AG09309 (cell line): ENCODE measurements at places on chromosomes 7 and 10.

GRCh38 chr10:3199488-3199887, 26.9 kb upstream of the PITRM1 start:
- no peak for DNase-seq

- DNase-seq = peak; percentile 21
Measured at GRCh38 chr10:9302140-9302746, 1247.8 kb downstream of the GATA3 start.

- no peak for DNase-seq
Measured at GRCh38 chr7:11006291-11006690, 32.6 kb downstream of the PHF14 start.

- DNase-seq = no peak
Measured at GRCh38 chr7:127792528-127793342, 140.7 kb downstream of the SND1 start.

GRCh38 chr7:36176697-36177096, 23.6 kb downstream of the EEPD1 start:
- no peak for DNase-seq

DNA sequence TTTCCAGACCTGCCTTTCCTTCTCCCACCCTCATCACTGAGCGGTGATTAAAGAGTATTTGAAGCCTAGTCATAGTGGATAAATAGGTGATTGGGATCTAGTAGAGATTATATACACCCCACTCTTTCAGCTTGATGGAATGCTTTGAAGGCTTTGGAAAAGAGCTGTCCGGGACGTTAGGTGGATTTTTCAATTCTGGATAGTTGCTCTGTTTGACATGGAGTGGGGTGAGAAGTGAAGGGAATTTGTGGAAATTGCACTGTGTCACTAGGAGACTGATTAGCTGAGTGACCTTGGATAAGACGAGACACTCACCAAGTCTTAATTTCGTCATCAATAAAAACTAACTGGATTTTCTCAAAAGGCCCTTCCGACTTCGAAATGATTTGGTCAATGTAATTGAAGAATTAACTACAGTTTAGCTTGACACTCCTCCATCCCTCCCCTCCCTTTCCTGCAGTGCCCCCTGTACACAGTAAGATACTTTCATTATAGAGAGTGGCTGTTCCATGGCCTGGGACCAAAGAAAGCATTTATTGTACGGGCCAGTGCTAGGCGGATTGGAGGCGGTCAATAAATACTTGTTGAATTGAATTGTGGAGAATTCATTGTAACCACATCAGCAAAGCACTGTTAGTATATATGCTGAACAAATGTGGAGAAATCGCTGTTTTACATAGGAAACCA, 962 bp downstream of the ZKSCAN1 start:
- no peak for DNase-seq

DNA sequence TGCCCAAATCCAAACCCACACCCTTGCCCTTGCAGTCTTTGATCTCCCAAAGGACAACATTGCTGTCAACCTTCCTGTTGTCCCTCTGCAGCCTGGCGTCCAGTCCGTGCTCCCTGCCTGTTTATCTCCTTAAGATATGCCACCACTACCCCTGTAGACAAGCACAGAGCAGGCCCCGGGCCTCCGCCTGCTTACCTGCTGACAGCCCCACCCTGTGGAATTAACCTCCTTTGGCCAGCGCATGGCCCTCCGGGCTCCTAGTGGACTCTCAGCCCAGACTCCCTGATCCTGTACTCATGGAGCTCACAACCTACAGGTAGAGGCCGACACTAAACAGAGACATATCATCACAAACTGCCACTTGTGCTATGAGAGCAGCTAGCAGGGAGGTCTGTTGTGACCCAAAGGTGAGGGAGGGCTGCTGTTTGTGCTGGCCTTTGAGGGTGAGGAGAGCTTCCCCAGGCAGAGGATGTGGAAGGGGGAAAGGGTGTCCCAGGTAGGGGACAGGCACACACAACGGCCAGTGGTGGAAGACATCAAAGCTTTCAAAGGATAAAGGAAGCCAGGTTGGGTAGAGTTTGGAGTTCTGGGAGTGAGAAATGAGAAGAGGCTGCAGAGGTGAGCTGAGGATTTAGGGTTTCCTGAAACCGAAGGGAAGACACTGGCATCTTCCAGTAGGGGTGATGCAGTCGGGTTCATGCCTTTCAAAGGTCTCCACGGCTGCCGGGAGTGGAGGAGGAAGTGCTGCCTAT, 174.5 kb upstream of the ZMIZ1 start:
- DNase-seq = no peak

- DNase-seq = no peak
Measured at GRCh38 chr10:13944823-13945222, 358.1 kb downstream of the PRPF18 start.

GRCh38 chr7:55526770-55527169, 45.5 kb downstream of the VOPP1 start:
- no peak for DNase-seq

DNA sequence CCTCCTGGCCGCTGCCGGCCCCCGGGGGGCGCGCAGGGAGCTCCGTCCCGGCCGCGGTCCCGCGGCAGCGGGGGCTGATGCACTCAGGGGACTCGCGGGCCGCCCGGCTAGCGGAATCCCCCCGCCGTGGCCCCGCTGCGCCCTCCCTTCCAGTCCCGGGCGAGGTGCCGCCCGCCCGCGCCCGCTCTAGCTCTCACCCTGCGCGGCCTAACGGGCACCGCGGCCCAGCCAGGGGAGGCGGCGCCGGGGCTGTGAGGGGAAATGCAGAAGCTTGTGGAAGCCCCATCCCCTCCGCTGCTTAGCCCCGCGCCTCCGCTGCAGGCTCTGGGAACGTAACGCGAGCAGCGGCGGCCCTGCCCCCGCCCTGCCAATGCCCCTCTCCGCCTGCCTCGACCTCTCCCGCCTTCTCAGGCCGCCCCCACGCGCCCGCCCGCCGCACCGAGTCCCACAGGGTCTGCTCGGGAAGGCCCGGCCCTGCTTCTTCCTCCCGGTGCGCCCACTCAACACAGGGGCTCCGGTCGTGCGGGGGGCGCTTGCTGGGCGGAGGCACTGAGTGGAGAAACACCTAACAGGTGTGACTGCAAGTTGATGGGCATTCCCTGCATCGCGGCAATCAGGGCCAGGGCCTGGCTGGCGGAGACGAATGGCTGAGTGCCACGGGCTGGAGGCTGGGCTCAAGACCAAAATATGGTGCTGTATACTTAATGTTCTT, 384 bp upstream of the TMEM229A start:
- DNase-seq = no peak

- no peak for DNase-seq
Measured at GRCh38 chr10:124379609-124380193, 39.0 kb downstream of the OAT start.

DNA sequence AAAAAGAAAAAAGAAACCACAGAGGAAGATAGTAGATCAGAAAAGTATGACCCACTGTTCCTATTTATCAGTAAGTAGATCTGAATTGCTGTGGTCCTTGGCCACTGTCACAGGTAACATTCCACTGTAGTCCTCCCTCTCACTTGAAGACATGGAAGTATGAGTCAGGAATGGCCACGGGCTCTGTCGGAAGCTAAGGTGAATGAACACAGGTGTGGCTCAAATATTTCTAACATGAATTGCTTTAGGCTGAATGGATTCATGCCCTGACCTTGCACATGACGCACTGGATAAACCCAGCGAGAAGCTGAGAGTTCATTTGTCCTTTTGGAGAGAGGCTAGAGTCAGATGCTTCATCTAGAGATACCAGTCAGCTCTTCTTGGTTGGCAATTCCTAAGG, 224.5 kb upstream of the SP8 start:
- no peak for DNase-seq

- no peak for DNase-seq
Measured at GRCh38 chr10:86659161-86659691, 4.9 kb downstream of the OPN4 start.
